Iris pigment epithelial cell (primary cell): ENCODE measurements at places on chromosomes 2 and 18.

- DNase-seq, result peak; percentile 11
Measured at GRCh38 chr18:47150824-47151366, 595 bp upstream of the HDHD2 start.

GRCh38 chr2:205727174-205727573 lies 44.9 kb downstream of the NRP2 start:
- no peak for DNase-seq

DNA sequence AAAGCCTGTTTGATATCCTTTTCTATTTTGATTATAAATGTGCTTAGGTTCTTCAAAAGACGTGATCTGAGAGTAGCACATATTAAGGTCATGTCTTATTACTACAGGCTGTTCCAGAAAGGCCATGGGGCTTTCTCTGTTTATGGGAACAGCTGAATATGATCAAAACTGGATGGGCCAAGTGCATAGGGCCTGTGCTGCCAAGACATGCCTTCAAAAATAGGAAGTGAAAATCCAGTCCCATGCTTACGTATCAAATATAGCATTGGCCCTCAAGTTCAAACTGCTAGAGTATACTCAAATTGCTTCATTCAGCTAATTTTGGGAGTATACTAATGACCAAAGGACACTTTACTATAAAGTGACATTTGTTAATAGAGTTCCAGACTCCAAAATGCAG lies 24.1 kb downstream of the SLC25A52 start:
- DNase-seq, result no peak

- DNase-seq, result no peak
Measured at GRCh38 chr2:212465456-212465855, 73.1 kb downstream of the ERBB4 start.

- no peak for DNase-seq
Measured at GRCh38 chr2:197958592-197959150, 154.3 kb downstream of the PLCL1 start.

GRCh38 chr2:234290671-234291070 lies 206.2 kb downstream of the ARL4C start:
- no peak for DNase-seq

DNA sequence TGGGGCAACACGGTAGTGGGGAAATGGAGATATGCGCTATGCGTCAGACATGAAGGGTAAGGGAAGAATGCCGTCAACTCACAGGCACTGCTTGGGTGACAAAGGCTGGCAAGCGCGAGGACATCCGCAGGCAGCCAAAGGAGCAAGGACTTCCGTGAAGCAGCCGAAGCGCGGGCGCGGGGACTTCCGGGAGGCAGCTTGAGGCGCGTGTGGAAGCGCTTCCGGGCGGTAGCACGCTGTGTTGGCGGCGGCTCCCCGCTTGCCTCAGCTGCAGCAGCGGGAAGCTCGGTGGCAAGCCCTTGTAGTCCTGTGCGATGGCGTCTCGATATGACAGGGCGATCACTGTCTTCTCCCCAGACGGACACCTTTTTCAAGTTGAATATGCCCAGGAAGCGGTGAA lies at the start of gene PSMA8:
TSS of gene PSMA8 (plus strand) at position 218 of the 400 bp plus-strand sequence. CDS start at position 315, 97 bp downstream.
- no peak for DNase-seq
